ENCODE measurements at places on chromosomes 5 and 9.

DNA sequence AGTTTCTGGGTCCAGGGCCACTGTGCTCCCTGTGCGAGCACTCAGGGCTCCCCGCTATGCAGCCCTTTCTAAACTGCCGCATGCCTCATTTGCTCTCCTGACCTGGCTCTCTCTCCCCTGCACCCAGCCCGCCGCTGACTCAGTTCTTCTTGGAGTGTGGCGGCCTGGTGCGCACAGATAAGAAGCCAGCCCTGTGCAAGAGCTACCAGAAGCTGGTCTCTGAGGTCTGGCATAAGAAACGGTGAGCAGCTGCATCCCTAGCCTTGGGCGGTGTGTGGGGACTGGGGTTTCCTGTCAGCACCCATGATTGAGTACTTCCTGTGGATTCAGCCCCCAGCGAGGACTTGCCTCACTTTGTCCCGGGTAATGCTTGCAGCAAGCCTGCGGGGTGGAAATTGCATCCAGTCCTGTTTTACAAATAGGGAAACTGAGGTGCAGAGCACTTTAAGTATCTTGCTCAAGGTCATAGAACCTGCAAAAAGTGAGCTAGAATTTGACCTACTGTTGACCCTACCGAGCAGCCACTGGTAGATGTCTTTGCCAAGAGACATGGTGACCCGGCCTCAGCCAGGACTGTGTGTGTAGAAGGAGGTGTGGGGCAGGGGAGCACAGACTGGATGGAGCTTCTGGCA lies 27.9 kb downstream of the USP20 start:
- no peak for DNase-seq

GRCh38 chr9:21813575-21814473 lies 11.4 kb downstream of the MTAP start:
- DNase-seq, result peak; percentile 43

GRCh38 chr9:120202856-120203654 lies 376.9 kb downstream of the CDK5RAP2 start:
- DNase-seq, result no peak

GRCh38 chr5:78626009-78626571 lies 22.5 kb downstream of the LHFPL2 start:
- no peak for DNase-seq

GRCh38 chr5:54415896-54416601 lies 39.5 kb upstream of the HSPB3 start:
- no peak for DNase-seq

GRCh38 chr5:61416010-61416409 lies 84.0 kb downstream of the ZSWIM6 start:
- no peak for DNase-seq
